ENCODE measurements at places on chromosomes 2 and 18. TPM values are rescaled to one million over a fixed set of nuclear protein-coding genes. Genes with fewer than 3 reads are reported as not detected.

Gene IKZF2
- 0.32 TPM for total RNA-seq

Gene PARD6G
- 8.8 TPM for total RNA-seq

Gene CENPA
- 23.0 TPM for total RNA-seq

Gene BUB1
- 51.9 TPM for total RNA-seq

Gene LYPD6B
- total RNA-seq = not detected

Gene DSC2
- 0.29 TPM for total RNA-seq

Gene MC5R
- not detected for total RNA-seq

Gene HES6
- total RNA-seq = 191 TPM

Gene GRB14
- 4.1 TPM for total RNA-seq

Gene CRYBA2
- total RNA-seq = not detected

Gene CYRIA
- 0.05 TPM for total RNA-seq

Gene CRYGD
- total RNA-seq = not detected

GRCh38 chr2:39583781-39584180, 81.9 kb upstream of the TMEM178A start:
- no peak for DNase-seq

- DNase-seq = no peak
These were observed 36.5 kb upstream of the B4GALT6 start for GRCh38 chr18:31720867-31721266.

GRCh38 chr2:21358976-21359375, 235.2 kb downstream of the TDRD15 start:
- DNase-seq = no peak

GRCh38 chr18:2706903-2707302, 51.4 kb downstream of the SMCHD1 start:
- no peak for DNase-seq

GRCh38 chr2:179132076-179132475, 82.1 kb upstream of the CCDC141 start:
- no peak for DNase-seq

DNA sequence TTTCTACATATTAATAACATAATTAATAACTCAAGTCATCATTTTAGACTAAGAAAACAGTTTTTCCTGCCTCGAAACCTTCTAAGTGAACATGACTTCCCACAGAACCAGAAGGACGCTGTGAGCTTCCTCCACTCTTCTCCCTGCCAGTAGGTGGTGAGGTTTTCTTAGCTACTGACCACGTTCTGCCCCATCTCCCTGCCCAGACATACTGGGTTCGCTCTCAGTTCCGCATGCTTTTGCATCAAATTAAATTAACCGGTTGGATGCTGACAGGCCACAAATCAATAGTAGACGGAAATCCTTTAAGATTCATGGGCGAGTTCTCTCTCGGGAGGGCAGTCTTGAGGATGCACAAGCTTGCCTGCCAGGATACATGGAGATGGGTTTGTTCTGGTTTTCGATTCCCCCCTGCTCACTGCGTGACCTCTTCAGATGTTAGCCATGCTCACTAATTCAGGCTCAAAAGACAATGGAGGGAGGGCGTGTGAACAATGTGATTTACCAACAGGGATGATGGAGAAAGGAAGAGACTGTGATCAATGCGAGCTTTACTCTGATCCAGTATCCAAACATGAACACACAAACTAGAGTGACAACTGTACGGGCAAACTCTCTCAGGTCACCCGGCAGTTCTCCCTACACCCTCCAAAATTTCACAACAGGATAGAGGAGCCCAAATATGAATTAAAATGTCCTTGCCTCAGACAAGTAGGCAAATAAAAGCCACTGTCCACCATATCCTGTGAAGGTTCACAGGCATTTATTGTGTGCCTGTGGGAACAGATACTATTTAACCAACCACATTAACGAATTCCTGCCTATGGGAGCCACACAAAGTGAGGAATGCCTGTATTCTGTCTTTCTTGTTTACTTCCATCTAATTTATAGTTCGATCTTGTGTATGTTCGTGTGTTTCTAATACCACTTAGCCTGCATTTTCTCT, 375.7 kb downstream of the EIPR1 start:
- DNase-seq = peak; percentile 89

DNA sequence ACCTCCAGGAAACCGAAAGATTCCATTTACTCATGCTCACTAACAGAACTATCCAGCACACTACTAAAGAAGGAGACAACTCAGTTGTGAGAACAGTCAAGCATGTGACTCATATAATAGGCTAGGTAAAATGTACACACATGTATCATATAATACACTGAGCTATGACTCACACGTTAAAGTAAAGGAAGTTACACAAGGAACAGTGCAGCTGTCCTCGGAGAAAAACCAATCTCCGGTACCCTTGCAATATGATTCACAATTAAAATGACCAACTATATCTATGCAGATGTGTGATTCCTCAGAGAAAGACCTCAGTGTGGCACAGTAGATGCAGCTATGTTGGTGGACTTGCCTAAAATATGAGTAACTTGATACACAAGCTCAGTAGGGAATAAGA, 76.5 kb downstream of the STRN start:
- DNase-seq = peak; percentile 8

DNA sequence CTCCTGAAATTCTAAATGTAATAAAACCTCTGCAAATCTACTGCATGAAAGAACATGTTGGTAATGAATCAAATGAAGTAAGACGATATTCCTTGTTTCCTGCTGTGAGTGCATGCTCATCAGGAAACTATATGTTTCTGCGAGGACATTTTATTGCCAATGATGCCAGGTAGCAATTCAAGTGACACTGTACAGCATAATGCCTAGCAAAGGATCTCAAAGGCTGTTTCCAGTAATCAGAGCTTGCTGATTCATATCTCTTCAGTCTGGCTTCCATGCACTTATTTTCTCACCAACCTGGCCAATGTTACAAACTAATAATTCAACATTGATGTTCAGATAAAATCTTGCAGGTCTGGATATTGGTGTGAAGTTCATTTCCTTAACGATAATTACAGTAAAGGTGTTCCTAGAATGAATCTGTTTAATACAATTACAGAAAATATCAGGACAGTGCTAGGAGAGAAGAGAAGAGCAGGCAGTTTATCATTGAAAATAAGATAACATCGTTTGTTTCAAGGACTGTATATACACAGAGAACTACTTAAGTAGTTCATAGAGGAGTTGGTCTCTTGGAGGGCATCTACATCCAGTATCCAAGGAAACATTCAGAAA, 568.5 kb upstream of the SOX11 start:
- no peak for DNase-seq

- no peak for DNase-seq
These were observed 844.6 kb upstream of the ID2 start for GRCh38 chr2:7837237-7837760.

GRCh38 chr2:126507425-126507911, 148.5 kb upstream of the GYPC start:
- DNase-seq = peak; percentile 98

GRCh38 chr2:165513479-165513878, 44.0 kb downstream of the CSRNP3 start:
- no peak for DNase-seq

DNA sequence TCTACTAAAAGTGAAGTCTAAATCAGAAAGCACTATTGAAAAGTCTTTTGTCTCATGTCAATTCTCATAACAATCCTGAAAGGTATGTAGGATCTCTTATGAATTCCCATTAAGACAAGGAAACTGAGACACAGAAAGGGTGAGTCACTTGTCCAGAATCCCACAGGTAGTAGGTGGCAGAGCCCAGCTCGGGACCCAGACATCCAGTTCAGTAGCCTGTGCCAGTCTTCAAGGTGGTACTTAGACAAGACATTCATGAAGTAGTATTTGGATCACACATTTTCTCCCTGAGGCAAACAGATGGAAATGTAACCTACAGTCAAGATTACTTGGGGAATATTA, 14.8 kb upstream of the PARD3B start:
- no peak for DNase-seq

GRCh38 chr2:13089971-13090370, 373.2 kb downstream of the TRIB2 start:
- DNase-seq = no peak

GRCh38 chr2:172380436-172381274, 46.7 kb upstream of the ITGA6 start:
- DNase-seq = no peak

DNA sequence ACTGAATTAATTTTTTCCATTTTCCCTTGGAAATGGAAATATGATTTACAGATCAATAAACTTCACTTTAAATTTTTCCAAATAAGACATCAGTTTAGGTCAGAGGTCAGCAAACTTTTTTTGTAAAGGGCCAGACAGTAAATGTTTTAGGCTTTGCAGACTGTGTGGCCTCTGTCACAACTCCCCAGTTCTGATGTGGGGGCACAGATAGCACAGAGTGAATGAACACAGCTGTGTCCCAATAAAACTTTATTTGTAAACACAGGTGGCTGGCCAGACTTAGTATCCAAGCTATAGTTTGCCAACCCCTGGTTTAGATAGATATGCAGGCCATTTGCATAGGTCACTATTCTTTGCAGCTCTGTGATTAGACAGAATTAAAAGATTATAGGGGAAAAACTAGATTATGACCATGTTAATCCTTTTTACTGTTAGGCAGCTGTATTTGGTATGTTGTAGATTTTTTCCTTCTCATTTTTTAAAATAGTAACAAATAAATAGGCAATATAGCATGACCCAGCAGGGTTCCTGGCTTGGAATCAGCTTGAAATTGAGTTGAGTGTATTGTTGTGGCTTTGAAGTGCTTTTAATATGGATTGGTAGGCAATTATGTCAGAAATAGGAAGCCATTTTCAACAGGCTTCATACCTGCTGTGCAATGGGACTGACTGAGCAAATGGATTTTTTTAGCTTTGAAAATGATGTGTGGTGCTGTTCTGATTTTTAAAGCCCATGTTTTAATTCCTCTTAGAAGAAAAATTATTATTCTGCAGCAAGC, 59.7 kb downstream of the WDSUB1 start:
- DNase-seq = no peak

DNA sequence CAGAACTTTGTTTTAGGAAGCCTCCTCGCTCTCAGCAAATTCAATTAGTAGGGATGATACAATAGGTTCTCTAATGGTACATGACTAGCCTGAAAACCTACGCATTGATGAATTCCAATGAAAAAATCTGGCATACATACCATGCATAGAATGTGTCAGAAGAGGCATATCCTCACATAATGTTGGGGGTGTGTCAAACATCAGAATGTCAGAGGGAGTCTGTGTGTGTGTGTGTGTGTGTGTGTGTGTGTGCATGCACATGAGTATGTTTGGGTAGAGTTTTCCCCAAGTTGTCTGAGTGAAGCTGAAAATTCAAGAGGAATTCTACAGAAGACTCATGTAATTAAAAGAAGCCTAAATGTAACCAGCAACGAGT, 78.5 kb downstream of the FIGN start:
- DNase-seq = no peak

GRCh38 chr2:66576311-66576560, 141.3 kb downstream of the MEIS1 start:
- no peak for DNase-seq

GRCh38 chr2:57882895-57883515, 163.6 kb upstream of the VRK2 start:
- DNase-seq = peak; percentile 48

DNA sequence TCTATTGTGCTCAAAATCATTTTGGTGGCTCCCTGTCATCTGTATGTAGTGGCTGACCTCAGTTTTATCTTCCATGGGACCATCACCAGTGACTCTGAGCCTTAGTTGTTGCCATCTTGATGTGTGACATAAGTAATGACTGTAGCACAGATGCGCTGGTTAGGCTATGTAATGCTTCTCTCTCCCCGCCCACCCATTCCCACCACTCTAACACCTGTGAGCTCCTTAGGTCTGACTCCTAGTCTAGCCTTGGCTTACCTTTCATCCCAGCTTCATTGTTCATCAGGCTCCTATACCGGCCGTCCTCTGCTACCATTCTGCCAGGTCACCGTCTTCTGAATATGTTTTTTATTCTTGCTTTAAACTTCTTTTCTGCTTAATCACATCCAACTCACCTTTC, 17.2 kb downstream of the MYO1B start:
- DNase-seq = no peak

- DNase-seq = no peak
These were observed 249.7 kb downstream of the ACTR3 start for GRCh38 chr2:114139542-114139941.

GRCh38 chr2:31476511-31477180, 62.1 kb upstream of the XDH start:
- no peak for DNase-seq

DNA sequence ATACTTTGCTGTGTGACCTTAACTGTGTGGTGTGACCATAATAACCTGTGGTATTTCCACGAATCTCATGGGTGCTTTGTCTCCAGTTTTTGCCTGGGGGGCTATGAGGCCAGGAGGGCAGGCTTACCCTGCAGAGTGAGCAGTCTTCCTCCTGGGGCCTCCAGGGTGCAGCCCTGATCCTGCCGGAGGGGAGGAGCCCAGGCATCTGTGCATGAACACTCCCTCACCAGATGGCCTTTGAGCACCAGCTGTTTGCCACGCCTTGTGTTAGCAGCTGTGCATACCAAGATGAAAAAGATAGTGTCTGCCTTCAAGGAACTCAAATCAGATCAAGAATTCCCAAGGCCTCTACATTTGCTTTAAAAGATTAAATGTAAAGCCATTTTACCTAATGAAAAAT, 75.0 kb upstream of the RBM44 start:
- peak; percentile 41 for DNase-seq

GRCh38 chr2:74886811-74887210, 52.9 kb downstream of the HK2 start:
- DNase-seq = peak; percentile 38

DNA sequence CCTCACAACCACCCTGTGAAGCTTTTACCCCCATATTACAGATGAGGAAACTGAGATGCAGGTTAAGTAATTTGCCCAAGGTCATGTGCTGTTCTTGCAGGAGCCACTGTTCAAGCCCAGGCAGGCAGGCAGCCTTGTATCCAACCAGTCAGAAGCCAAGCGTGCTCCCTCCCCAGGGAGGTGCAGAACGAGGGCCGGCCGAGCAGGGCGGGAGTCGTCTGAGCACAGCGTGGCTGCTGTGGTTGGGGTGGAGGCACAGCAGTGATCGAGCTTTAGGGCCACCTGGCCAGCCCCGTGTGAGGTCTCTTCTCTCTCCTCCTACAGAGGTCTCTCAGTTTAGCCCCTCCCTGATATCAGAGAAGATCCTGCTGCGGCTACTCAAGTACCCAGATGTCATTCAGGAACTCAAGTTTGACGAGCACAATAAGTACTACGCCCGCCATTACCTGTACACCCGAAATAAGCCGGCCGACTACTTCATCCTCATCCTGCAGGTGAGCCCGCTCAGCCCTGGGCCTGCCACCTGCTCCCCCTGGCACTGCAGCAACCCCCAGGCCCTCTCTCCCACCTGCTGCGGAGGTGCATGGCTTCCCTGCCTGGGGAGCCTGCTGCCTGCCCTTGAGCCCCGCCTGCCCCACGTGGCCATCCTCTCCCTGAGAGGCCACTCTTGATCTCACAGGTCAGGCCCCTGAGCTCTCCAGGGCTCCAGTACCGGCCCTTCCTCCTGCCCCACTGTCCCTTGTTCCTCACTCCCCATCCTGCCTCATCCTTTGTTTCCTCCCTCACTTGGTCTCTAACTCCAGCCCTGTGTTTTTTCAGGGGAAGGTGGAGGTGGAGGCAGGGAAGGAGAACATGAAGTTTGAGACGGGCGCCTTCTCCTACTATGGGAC, 17.1 kb upstream of the CNNM3 start:
- no peak for DNase-seq

GRCh38 chr2:16127276-16127940, 187.1 kb downstream of the MYCN start:
- no peak for DNase-seq

GRCh38 chr18:68735483-68736343, 20.8 kb upstream of the TMX3 start:
- peak; percentile 61 for DNase-seq

- DNase-seq = no peak
These were observed 69.3 kb upstream of the IL1R1 start for GRCh38 chr2:102073168-102073724.

Data from SK-MEL-5 (cell line).